Activated CD4-positive, alpha-beta T cell treated with anti-CD3 and anti-CD28 coated beads, Interleukin-2, amount 10 ng/mL, durations not matched to agents 7 days and 5 days (primary cell): ENCODE measurements at places on chromosomes 7 and 10. TPM values are rescaled to one million over a fixed set of nuclear protein-coding genes. Genes with fewer than 3 reads are reported as not detected.

The NUPR2 gene
- not detected for total RNA-seq

The EPDR1 gene
- total RNA-seq, result 0.54 TPM

The PBLD gene
- 1.6 TPM for total RNA-seq

The SPACDR gene
- total RNA-seq, result 3.0 TPM

The DPP6 gene
- total RNA-seq, result not detected

The STK31 gene
- total RNA-seq, result 0.15 TPM

The ACHE gene
- total RNA-seq, result not detected

The ACTL6B gene
- total RNA-seq, result not detected

The WAC gene
- total RNA-seq, result 145 TPM

The MACROH2A2 gene
- 4.9 TPM for total RNA-seq

The ADAP1 gene
- total RNA-seq, result 13.5 TPM

The TWIST1 gene
- total RNA-seq, result 0.12 TPM

The BICC1 gene
- total RNA-seq, result not detected
